ENCODE measurements at places on chromosomes 2 and 18.

DNA sequence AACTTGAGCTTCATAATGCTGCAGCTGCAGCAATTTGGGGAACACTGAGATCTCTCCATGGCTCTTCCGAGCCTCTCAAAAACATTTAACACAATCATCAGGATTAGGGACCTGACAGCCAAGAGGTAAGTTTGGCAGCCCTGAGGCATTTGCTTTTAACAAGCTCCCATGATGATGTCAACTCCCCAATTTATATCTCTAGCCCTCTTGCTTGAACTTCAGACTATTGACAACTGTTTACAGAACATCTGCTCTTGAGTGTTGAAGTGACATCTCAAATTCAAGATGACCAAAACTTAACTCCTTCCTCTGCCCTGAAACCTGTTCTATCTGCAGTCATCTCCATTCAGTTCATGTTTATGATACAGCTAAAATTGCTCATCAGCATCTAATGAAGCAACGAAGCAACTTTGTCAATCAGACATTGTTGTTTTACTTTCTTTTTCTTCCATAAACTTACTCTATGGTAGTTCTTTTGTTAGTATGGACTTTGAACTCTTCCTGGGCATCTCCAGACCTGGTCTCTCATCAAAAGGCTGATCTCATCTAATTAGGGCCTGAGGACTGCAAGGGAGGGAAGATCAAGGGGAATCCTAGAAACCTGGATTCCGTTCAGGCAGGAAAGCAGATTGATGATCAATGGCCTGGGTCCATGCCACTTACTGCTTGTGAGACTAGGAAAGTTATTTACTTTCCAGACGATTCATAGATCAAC lies 48.1 kb downstream of the SEMA4F start:
- H3K27ac ChIP-seq, result no peak overlapping the region
- H3K36me3 ChIP-seq, result no peaks in the 10 kb centered on the region
- H3K4me1 ChIP-seq, result peaks cover 5% of the 10 kb centered on the region
- no peak overlapping the region for H3K4me3 ChIP-seq
- H3K27me3 ChIP-seq, result peaks cover 17% of the 10 kb centered on the region
- DNase-seq, result no peak

DNA sequence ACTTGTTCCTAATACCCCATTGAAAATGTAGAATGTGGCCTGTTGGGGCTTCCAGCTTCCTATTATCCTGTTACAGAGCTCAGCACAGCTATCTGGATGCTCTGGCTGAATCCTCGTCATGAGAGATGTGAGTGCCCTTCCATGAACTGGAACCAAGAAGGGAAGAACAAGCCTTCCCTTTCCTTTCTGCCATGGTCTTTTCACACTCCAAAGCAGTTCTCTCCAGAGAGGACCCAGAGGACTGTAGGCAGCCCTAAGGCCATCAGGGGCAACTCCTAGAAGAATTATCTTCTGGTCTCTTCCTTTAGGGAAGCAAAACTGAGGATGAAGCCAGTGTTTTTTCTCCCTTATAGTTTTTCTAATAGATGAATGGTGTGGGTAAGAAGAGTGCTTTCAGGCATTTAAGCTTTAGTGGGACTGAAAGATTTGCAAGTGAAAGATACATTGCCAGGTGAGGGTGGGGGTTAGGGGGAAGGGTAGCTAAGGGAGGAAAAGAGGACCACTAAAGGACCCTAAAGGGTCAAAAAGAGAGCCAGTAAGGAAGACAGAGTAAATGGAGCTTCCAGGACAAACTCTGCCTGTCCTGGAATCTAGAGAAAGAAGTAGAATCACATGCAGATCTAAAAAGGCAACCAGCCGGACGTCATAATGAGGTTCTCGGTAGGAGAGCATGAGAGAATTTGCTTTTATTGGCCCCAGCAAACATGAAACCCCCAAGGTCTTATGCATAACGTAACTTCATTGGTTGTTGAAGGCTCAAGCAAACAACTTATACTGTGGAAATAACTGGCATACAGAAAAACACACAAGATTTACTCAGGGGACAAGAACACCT lies 12.4 kb upstream of the XPO1 start:
- no peaks in the 10 kb centered on the region for H3K36me3 ChIP-seq
- DNase-seq, result no peak
- H3K27me3 ChIP-seq, result peaks cover 5% of the 10 kb centered on the region
- no peaks in the 10 kb centered on the region for H3K4me1 ChIP-seq

- H3K4me3 ChIP-seq, result no peak overlapping the region
- DNase-seq, result no peak
- no peaks in the 10 kb centered on the region for H3K27me3 ChIP-seq
- H3K36me3 ChIP-seq, result no peaks in the 10 kb centered on the region
These were observed 7.1 kb upstream of the SOS1 start for GRCh38 chr2:39127973-39128372.

GRCh38 chr2:236402033-236402790 lies 138.0 kb upstream of the ASB18 start:
- H3K36me3 ChIP-seq, result no peaks in the 10 kb centered on the region
- no peak overlapping the region for H3K27ac ChIP-seq
- DNase-seq, result peak; percentile 23
- H3K4me1 ChIP-seq, result peaks cover 4% of the 10 kb centered on the region
- H3K4me3 ChIP-seq, result no peak overlapping the region

DNA sequence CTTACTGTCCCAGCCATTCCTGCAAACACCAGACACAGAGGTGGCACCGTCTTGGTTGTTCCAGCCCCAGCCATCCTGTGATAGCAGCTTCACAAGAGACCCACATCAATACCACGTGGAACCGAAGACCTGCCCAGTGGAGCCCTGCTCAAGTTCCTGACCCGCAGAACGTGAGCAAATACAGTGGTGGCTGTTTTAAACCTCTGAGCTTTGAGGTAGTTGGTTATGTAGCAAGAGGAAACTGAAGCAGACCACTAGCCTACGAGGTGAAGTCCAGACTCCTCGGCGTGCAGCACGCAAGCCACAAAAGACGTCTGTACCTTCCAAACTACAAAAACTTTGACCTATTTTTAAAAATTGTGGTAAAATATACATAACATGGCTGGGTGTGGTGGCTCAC lies 96.1 kb upstream of the ODC1 start:
- H3K4me3 ChIP-seq, result no peak overlapping the region
- peaks cover 15% of the 10 kb centered on the region for H3K4me1 ChIP-seq
- H3K36me3 ChIP-seq, result no peaks in the 10 kb centered on the region
- peaks cover 34% of the 10 kb centered on the region for H3K27me3 ChIP-seq
- H3K27ac ChIP-seq, result no peak overlapping the region
- no peak for DNase-seq

DNA sequence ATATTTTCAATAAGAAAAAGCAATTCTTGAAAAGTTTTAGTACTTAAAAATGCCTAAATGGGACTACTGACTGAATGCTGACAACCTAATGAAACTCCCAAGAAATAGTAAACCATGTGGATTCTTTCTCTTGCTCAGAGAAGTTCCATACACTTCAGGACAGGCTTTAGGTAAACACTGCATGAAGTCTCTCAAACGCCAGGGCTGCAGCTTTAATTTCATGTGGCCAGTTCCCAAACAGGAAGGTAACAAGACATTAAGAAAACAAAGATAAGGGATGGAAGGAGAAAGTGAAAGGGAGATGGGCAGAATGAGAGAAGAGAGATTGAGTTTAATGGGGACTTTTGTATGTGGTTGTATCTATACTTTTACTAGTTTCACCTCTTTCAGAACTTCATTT lies 734.7 kb upstream of the PKDCC start:
- no peak overlapping the region for H3K4me3 ChIP-seq
- no peaks in the 10 kb centered on the region for H3K36me3 ChIP-seq
- no peaks in the 10 kb centered on the region for H3K4me1 ChIP-seq
- H3K27me3 ChIP-seq, result no peaks in the 10 kb centered on the region
- no peak overlapping the region for H3K27ac ChIP-seq
- DNase-seq, result no peak

DNA sequence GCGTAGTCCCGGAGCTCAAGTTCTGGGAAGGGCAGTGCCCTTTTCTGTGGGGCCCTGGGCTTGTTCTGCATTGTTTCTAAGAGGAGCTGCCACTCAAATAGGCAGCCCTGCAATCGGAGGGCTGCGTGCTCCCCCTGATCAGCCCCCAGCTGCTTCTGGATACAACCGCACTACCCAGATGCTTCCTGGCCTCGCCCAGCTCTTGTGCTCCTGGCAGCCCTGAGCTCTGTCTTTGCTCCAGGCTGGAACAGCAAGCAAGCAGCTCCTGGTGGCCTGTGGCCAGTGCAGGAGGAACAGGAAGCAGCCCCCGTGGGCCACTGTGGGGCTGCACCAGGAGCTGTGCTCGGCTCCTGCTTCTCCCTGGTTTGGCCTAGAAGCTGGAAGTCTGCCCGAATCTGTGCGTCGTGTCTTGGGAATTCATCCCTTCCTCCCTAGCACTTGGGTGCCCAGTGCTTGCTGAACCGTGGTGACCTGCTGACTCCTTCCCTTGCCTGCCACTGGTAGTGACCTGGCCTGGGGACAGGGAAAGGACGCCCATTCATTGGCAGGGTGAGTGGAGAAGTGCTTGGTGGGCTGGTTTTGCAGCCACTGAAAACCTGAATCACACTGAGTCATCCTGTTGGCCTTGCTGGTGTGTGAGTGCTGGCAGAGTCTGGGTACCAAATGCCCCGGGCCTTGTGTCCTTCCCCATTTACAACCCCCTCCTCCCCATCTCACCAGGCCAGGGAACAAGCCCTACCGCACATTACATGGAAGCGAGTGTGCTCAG lies 27.3 kb upstream of the NTSR2 start:
- peaks cover 15% of the 10 kb centered on the region for H3K27me3 ChIP-seq
- no peak overlapping the region for H3K4me3 ChIP-seq
- H3K4me1 ChIP-seq, result peaks cover 20% of the 10 kb centered on the region

DNA sequence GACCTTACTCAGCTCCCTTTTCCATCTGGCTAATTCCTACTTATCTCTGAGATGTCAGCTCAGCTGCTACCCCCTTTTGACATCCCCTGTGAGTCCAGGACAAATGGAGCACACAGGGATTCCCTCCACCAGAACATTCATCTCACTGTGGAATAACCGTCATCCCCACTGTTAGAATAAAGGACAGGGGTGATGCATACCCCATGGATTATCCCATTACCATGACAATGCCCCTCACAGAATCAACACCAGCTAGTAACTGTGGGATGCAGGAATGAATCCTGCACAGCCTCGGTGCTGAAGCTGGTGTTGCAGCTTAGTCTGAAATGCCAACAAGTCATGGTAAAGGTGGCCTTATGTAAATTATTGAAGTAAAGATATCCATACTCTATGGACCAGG lies 624.8 kb upstream of the RAB6C start:
- no peaks in the 10 kb centered on the region for H3K4me1 ChIP-seq
- no peak overlapping the region for H3K27ac ChIP-seq
- H3K4me3 ChIP-seq, result no peak overlapping the region

DNA sequence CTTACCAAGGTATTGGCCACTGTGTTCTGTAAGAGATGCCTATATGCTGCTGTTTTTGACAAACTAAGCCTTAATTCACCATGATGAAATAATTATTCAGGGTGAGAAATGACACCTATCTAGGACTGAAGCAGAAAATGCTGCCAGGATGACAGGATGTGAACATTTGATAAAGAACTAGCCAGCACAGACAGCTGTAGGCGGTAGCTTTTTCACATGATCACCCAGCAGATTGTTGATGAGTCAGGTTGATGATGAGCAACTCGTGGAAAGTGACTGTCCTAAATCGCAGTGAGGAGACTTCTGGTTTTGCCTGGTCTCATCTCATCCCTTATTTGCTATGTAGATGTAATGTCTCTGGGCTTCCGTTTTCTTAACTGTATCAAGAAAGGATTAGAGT lies 144.1 kb downstream of the PRPF40A start:
- H3K27ac ChIP-seq, result no peak overlapping the region
- H3K4me3 ChIP-seq, result no peak overlapping the region
- DNase-seq, result peak; percentile 17
- peaks cover 5% of the 10 kb centered on the region for H3K4me1 ChIP-seq
- no peaks in the 10 kb centered on the region for H3K36me3 ChIP-seq

GRCh38 chr2:134135793-134136192 lies 118.1 kb upstream of the MGAT5 start:
- no peak for DNase-seq
- no peaks in the 10 kb centered on the region for H3K27me3 ChIP-seq
- H3K4me1 ChIP-seq, result peaks cover 87% of the 10 kb centered on the region

GRCh38 chr2:38534746-38535403 lies 67.9 kb downstream of the HNRNPLL start:
- DNase-seq, result no peak
- peaks cover 23% of the 10 kb centered on the region for H3K4me1 ChIP-seq
- H3K27ac ChIP-seq, result no peak overlapping the region
- no peaks in the 10 kb centered on the region for H3K36me3 ChIP-seq
- no peak overlapping the region for H3K4me3 ChIP-seq

DNA sequence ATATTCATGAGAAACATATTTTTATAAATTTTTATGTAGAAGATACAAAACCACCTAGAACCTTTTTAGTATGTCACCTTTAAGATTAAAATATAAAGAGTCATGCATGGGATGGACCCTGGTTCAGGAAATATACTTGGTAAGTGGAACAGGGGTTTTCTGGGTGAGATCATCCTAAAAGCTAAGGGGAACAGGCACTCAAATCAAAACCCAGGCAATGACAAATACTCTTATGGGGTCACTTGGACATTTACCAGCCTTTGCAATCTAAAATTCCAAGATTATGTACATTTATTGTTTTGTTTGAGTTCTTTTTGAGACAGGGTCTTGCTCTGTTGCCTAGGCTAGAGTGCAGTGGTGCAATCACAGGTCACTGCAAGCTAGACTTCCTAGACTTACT lies 65.8 kb downstream of the SGPP2 start:
- H3K27ac ChIP-seq, result no peak overlapping the region
- peaks cover 4% of the 10 kb centered on the region for H3K36me3 ChIP-seq
- H3K27me3 ChIP-seq, result peaks cover 7% of the 10 kb centered on the region
- no peak overlapping the region for H3K4me3 ChIP-seq

DNA sequence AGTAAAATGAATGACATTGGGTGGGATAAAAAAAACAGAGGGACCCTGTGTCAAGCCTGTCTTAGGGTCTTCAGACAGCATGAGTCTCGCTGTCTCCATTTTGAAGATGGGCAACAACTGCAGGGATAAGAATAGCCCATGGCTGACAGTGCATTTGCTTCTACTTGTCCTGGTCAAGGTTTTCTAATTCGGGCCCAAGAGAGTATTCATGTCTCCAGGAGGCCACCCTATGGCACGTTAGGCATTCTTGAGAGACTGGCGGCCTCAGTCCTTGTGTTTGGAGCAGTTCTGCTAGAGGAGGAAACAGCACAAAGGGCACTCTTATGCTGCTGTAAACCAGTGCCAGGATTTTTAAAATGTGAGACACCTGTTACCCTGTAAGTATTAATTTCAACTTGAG lies 9.5 kb upstream of the MYL1 start:
- H3K36me3 ChIP-seq, result no peaks in the 10 kb centered on the region
- no peak for DNase-seq
- no peaks in the 10 kb centered on the region for H3K27me3 ChIP-seq
- H3K4me3 ChIP-seq, result no peak overlapping the region
- H3K27ac ChIP-seq, result no peak overlapping the region
- H3K4me1 ChIP-seq, result no peaks in the 10 kb centered on the region

DNA sequence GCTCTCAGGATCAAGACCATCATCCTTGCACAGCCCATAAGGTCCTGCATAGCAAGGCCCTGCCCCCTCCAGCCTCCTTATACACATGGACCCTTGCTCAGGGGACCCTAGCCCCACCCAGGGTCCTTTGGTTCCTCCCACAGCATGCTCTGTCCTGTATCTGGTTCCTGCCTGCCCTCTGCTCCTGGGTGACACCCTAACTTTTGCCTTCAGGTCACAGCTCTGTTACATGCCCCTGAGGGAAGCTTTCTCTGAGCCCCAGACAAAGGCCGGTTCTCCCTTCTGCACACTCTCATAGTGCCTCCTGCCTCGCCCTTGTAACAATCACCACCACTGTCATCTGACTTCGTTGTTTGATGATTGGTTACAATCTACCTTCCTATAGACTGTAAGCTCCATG lies 204.8 kb downstream of the SMAD2 start:
- H3K4me3 ChIP-seq, result no peak overlapping the region
- no peak overlapping the region for H3K27ac ChIP-seq
- no peaks in the 10 kb centered on the region for H3K4me1 ChIP-seq
- H3K36me3 ChIP-seq, result no peaks in the 10 kb centered on the region
